ENCODE measurements at places on chromosomes 2 and 18.

GRCh38 chr2:168534926-168535325, 78.9 kb downstream of the CERS6 start:
- DNase-seq, result no peak

GRCh38 chr2:109582928-109583895, 30.6 kb downstream of the SEPTIN10 start:
- no peak for DNase-seq

DNA sequence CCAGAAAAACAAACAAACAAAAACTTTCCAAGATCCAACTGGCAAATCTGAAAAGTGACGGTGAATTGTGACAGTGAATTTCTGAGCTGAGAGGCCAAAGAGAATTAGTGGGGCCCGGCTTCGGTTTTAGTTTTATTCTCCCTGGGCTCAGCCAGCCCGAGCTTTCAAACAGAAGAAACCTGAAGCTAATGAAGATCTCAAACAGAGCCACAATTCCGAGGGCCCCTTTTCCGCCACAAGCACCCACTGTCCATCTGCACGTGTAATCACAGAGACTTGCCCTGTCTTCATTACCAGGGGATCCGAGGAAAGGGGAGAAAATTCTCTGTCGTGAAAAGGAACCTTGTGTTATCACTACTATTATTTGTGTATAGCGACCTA, 4.2 kb upstream of the ONECUT2 start:
- no peak for DNase-seq

- DNase-seq, result no peak
Observed at GRCh38 chr2:56892382-56892781, 708.6 kb downstream of the CCDC85A start.

GRCh38 chr2:42810971-42811811, 18.8 kb upstream of the HAAO start:
- peak; percentile 74 for DNase-seq

GRCh38 chr2:137950238-137950637, 14.0 kb upstream of the HNMT start:
- no peak for DNase-seq

GRCh38 chr2:126893153-126893552, 5.5 kb upstream of the TEX51 start:
- DNase-seq, result no peak

All from germinal center (tissue), 1 donor.